Pulmonary artery endothelial cell (primary cell): ENCODE measurements at places on chromosomes 13 and 19. TPM values are rescaled to one million over a fixed set of nuclear protein-coding genes. Genes with fewer than 3 reads are reported as not detected.

DNA sequence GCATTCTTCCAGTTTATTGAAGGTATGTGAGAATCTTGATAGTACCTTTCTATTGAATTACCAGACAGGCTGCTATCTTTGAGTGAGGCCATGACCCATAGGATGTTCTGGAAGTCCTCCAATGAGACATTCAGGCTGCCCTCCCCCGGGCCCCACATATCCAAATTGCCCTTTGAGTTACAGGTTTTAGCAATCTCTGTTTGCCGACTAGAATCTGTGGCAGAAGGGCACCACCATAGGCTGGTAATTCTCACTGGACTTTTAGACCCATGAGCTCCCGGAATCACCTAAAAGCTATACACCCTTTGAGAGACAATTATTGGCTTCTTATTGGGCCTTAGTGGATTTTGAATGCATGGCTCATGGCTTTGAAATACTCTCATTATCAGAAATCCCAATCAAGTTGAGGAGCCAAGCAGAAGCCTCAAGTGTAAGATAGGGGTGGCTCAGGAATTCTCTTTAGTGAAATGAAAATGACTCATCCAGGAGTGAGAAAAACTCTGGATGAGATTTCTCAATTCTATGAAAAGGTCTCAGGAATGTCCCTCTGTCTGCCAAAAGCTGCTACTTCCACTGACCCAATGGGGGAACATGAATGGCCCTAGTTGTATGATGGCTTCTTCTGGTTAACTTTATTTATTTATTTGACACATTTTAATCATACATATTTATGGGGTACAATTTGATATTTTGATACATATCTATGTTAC lies 172.1 kb upstream of the CSNK1A1L start:
- DNase-seq: no peak

- no peak for DNase-seq
Measured at GRCh38 chr19:42693760-42694350, 46.4 kb downstream of the PSG3 start.

DDA1 gene
- 30.0 and 30.3 TPM in 2 replicates for total RNA-seq

DNA sequence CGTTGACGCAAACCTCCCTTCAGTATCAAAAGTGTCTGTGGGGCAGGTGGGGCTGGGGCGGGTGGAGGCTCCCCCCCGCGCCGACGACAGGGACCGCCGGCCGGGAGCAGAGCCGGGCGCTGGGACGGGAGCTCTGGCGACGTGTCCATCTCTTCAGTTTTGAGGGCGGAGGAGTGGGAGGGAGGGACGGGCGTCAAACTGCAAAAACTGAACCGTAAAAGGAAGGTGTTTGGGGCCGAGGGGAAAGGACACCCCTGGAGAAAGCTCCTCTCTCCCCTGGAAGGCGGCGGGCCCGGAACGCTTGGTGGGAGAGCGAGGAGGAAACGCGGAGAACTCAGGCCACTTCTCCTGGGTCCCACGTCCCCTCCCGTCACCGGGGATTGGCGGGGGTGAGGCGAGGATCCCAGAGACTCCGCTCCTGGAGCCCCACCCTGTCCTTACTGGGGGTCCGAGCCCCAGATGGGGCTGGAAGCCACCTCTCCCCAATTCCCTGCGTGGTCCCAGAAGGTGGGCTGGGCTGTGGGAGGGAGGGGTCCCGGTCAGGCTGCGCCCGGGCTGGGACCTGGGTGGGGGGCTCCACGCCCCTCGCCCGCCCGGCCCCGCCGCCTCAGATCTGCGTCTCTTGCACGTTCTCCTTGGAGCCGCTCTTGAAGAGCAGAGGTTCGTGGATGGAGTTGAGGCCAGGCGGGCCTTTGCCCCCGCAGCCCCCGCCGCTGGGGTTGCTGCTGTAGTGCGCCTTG lies 3.4 kb upstream of the ASPDH start:
- no peak for DNase-seq

IGFL3 gene
- not detected in 2 replicates for total RNA-seq

GRCh38 chr19:42370626-42371175 lies 19.4 kb downstream of the CNFN start:
- DNase-seq: no peak

GRCh38 chr19:30752876-30753275 lies 380.7 kb downstream of the ZNF536 start:
- DNase-seq: no peak

GRCh38 chr13:43573802-43574514 lies 212.8 kb downstream of the ENOX1 start:
- DNase-seq: no peak

DNA sequence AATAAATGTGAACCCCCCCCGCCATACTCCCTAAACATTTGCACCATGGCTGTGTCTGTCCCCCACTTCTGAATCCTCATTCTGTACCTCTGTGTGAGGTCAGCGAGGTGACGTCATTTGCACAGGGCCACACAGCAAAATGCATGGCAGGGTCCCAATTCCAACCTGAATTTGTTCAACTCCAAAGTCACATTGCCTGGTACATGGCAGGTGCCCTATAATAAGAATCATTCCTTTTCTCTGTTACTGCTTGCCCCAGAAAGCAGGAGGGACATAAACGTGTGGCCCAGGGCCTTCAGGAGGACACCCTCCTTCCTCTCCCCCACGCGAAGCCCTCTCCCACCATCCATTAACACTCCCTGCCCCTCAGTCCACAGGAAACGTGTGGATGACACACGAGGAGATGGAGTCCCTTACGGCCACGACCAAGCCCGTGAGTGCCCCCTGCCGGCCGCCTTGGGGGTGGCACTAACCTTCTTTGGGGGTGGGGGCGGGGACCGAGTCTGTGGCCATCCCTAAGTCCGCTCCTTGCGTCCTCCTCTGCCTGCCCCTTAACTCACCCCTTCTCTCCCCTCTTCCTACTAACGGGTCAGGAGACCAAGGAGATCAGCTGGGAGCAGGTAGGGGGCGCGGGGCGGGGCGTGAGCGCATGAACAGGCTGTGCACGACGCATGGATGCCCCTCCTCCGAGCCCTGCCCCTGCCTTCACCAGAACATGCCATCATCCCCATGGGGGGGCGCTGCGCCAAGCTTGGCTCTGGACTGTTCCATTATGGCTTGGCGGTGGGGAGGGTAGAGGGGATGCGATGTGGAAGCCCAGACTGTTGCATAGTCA lies 9.4 kb downstream of the HRC start:
- no peak for DNase-seq

DNA sequence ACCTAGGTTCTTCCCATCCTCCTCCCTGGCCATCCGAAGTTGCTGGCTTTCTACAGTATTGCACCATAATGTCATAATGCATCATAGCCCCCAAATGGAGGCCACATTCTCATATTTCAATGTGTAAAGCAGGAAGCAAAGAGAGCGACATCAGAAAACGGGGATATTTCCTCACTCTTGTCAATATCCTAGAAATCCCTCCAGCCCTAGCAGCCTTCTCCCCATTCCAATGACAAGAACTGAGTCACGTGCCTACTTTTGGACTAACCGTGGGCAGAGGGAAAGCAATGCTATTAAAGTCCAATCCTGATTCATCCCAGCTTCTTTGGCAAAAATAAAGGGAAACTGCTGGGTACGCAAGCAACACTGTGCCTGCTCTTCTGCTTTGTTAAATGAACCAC lies 4.3 kb upstream of the RAP2A start:
- DNase-seq: no peak

DNA sequence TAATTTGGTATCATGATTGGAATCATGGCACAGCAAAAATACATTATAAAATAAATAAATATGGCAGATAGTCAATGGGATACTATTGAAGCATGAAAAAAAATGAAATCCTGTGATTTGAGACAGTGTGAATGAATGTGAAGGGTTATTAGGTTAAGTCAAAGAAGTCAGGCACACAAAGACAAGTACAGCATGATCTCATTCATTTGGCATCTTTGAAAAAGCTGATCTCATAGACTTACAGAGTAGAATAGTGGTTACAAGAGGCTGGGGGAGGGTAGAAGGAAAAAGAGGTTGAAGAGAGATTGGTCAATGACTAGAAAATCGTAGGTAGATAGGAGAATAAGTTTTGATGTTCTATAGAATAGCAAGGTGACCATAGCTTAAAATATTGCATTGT lies 295.1 kb upstream of the SLITRK5 start:
- no peak for DNase-seq

GRCh38 chr13:29954082-29955028 lies 103.9 kb upstream of the UBL3 start:
- no peak for DNase-seq

DNA sequence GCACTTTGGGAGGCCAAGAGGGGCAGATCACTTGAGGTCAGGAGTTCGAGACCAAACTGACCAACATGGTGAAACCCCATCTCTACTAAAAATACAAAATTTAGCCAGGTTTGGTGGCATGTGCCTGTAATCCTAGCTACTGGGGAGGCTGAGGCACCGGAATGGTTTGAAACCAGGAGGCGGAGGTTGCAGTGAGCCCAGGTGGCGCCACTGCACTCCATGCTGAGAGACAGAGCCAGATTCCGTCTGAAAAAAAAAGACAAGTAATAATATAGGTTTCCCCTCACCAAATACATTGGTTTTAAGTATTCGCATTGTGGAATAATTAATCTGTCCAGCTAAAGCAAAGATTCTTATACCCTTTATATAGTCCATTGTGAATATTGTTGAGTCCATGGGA lies 1544.6 kb downstream of the OLFM4 start:
- DNase-seq: no peak

GPC6 gene
- under 0.01 TPM in 1 of 2 replicates, not detected in the other for total RNA-seq

DNA sequence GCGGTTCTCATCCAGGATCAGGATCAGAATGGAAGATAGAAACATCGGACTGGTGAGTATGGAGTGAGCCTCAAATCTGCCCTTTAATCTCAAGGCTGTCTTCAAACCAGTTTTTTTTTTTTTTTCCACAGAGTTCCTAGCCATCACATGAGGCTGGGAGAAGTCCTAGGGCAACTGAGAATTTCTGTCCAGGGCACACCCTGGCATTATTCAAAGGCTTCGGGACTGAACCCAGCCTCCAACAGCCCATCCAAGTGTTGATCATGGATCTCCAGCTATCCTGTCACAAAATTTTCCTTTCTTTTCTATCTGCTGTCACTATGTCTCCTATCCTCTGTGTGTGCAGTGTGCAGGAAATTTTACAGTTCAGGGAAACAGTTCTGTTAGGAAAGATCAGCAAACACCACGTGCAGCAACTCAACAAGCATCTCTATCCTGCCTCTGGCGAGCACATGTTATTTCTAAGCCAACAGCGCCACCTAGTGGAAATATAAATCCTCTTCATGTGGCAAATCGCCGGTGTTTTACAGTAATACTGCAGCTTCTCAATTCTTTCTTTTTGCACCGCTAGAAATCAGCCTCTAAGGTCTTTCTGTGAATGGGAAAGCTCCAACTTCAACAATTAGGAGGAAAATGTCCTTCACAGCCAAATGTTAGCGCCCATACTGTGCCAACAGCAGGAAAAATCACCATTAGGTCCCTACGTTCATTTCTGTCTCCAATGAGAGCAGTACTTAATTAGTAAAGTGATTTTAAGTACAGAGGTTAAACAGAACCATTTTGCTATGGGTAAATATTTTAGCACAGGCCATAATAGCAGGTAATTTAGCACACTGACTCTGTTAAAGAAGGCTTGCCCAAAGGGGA lies 21.4 kb upstream of the ZNF181 start:
- peak; percentile 56 for DNase-seq
